Activated naive CD8-positive, alpha-beta T cell treated with anti-CD3 and anti-CD28 coated beads for 36 hours (primary cell): ENCODE measurements at places on chromosomes 4 and X.

- no peaks in the 10 kb centered on the region for H3K36me3 ChIP-seq
- no peak for DNase-seq
- no peaks in the 10 kb centered on the region for H3K4me1 ChIP-seq
- no peak overlapping the region for H3K27ac ChIP-seq
- H3K27me3 ChIP-seq = no peaks in the 10 kb centered on the region
Measured at GRCh38 chr4:164023214-164023613, 528.7 kb downstream of the TMA16 start.

DNA sequence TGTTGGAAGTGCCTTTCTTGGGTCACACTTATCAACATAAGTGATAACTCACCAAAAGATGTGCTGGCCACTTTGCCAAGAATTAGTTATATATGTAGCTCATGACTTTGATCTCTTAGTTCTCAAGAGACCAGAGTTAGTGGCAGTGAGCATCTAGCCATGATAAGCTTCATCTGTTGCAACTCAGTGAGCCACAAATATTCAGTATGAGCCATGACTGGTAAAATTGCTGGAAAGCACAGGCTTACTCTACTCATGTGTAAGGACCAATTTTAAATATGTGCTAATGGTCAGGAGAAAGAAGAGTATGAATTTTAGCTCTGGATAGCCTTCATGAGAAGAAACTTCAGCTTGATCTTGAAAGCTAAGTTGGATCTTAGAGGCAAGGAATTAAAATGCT, 59.4 kb upstream of the TLL1 start:
- H3K36me3 ChIP-seq = no peaks in the 10 kb centered on the region
- no peak for DNase-seq
- no peak overlapping the region for H3K27ac ChIP-seq
- no peaks in the 10 kb centered on the region for H3K4me1 ChIP-seq
- H3K27me3 ChIP-seq = no peaks in the 10 kb centered on the region
- H3K4me3 ChIP-seq = no peak overlapping the region

DNA sequence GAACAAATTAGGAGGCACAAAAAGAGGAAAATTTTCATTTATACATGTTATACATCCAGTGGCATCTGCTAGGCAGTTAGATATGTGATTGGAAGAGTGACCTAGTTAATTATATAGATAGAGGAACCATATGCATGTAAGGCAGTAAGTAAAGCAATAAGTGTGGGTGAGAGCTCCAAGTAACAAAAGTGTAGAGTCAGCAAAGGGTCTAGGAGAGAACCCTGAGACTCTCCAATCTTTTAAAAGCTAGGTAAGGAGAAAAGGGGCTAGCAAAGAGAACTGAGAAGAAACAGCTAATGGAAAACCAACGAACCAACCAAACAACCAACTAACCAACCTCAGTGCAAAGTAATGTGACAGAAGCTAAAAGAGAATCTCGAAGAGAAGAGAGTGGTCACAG, 3.8 kb upstream of the CFAP299 start:
- H3K27me3 ChIP-seq = peaks cover 13% of the 10 kb centered on the region
- peaks cover 8% of the 10 kb centered on the region for H3K4me1 ChIP-seq
- H3K4me3 ChIP-seq = no peak overlapping the region

- no peak overlapping the region for H3K27ac ChIP-seq
- H3K4me3 ChIP-seq = no peak overlapping the region
- H3K4me1 ChIP-seq = no peaks in the 10 kb centered on the region
- H3K27me3 ChIP-seq = no peaks in the 10 kb centered on the region
- no peak for DNase-seq
Measured at GRCh38 chr4:138078751-138079520, 163.2 kb downstream of the SLC7A11 start.

DNA sequence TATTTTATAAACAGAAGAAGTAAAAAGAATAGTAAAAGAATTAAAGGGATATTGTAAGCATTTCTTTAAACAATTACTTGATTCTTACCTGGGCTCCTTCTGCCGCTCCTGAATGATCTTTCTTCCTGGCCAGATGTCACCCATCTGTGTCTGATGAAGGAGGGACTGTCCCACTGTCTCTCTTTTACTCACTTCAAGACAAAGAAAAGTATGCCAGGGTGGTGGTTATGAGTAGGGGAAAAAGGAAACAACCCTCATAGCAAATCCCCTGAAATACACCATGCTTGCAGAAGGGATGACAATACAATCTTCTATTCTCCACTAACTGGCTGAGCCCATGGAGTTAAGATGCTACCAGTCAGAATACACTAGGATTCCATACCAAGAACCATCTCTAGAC, 31.1 kb downstream of the SYTL4 start:
- peaks cover 7% of the 10 kb centered on the region for H3K4me1 ChIP-seq
- no peaks in the 10 kb centered on the region for H3K36me3 ChIP-seq
- no peak overlapping the region for H3K27ac ChIP-seq
- H3K4me3 ChIP-seq = no peak overlapping the region
- no peak for DNase-seq

DNA sequence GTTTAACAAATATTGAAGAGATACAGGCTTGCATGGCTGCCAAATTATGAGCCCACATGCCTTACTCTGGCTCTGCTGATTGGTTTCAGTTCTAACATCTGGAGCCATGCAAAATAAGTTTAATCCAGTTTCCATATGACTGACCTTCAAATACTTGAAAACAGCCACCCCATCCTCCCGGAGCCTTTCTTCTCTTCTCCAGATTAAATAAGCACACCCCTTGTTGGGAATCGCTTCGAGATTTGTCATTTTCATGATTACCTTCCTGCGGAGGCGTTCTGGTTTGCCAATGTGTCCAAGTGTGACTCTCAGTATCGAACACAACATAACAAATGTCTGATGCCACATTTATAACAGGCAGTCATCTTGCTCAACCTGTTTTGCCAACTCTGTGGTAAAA, 101.6 kb upstream of the JADE1 start:
- H3K4me3 ChIP-seq = no peak overlapping the region
- H3K4me1 ChIP-seq = peaks cover 6% of the 10 kb centered on the region
- no peaks in the 10 kb centered on the region for H3K27me3 ChIP-seq
- DNase-seq = no peak
- H3K36me3 ChIP-seq = no peaks in the 10 kb centered on the region
